ENCODE measurements at places on chromosomes 16 and 17.
A peak's percentile ranks its signal among the peaks of the same experiment; 100 is the strongest.

DNA sequence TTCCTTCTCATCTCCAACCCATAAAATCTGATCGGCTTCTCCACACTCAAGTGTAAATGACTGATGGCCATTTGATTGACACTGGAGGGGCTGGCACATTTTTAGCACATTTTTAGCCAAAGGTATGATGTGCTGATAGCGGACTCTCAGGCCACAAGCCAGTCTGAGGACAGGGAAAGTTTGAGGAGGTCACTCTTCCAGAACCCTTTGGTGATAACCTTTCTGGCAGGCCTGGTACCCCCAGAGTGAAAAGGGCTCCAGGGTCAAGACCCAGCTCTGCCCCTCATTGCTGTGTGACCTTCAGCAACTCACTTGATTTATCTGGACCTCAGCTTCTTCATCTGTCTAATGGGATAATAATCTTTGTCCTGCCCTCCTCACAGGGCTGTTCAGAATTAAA, 1.7 kb upstream of the NLRC5 start:
- DNase-seq: no peak

- DNase-seq: peak; percentile 70
Observed at GRCh38 chr17:78364436-78365281, 4.8 kb upstream of the SOCS3 start.

GRCh38 chr17:64357191-64357981, 33.3 kb downstream of the PECAM1 start:
- DNase-seq: no peak

- no peak for DNase-seq
Observed at GRCh38 chr17:64741038-64741641, 79.0 kb upstream of the SMURF2 start.

DNA sequence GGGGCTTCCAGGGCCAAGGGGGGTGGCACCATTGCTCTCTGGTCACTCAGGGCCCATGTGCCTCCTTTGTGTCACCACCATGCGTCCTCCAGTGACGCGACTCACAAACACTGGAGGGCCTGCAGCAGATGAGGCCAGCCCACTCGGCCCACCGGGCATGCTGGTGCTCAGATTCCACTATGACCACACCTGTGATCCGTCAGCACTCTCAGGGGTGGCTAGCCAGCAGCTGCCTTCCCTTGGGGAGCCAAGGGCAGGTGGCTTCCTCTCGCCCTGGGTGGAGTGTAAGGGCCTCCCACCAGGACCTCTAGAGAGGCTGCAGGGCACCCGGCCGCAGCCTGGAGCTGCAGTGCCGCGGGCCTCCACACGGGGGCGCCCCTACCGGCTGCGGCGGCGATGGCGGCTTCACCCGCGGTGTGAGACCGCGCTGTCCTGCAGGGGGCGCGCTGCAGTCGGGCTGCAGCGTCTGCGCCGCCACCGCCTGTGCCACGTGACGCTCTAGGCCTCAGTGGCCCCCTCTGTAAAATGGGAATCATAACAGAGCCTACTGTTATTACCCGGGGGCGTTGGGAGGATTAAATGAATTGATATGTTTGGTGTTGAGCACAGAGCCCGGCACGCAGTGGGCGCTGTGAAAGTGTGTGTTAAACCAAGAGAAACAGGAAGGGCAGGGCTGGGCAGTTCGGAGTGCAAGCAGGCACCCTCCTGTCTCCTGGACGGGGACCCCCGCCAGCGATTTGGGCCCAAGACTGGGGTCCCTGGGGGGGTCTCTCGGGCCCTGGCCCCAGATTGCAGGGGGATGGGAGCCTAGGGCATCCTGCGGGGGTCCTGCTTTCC, 192.4 kb upstream of the GSE1 start:
- peak; percentile 78 for DNase-seq

DNA sequence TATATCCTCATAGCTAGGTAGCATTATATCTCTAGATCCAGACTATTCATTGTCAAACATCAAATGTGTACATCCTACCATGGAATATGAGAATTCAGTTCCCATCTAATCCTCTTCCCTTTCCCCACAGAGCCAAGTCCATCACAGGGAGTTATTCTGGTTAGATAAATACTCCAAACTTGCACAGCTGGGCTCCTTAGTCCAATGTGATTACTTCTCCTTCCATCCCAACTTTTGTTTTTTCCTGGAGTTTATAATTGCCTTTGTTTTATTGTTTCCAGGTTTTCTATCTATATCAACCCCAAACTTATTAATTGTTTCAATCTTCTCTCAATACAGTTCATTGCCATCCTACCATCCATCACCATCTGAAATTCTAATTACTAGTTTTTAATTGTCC, 59.9 kb downstream of the MYH11 start:
- no peak for DNase-seq

DNA sequence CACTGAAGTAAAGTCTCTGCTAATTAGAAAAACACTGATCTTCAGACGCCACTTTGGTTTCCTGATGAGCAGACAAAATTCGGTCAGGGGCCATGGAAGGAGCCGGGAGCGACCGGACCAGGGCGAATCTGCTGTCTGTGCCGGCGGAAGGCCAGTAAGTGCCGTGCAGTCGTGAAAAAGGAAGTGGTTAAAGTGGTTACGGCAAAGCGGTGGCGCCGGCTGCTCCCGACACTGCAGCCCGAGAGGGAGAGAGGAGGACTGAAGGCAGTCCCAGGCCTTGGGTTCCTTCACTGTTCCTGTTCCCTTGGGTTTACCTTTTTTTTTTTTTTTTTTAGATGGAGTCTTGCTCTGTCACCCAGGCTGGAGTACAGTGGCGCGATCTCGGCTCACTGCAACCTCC, 17.3 kb upstream of the HEXD start:
- DNase-seq: peak; percentile 80
